Activated CD4-positive, alpha-beta T cell treated with anti-CD3 and anti-CD28 coated beads, Interleukin-2, amount 10 ng/mL, durations not matched to agents 24 days and 14 days (primary cell): ENCODE measurements at places on chromosomes 3 and 15.

DNA sequence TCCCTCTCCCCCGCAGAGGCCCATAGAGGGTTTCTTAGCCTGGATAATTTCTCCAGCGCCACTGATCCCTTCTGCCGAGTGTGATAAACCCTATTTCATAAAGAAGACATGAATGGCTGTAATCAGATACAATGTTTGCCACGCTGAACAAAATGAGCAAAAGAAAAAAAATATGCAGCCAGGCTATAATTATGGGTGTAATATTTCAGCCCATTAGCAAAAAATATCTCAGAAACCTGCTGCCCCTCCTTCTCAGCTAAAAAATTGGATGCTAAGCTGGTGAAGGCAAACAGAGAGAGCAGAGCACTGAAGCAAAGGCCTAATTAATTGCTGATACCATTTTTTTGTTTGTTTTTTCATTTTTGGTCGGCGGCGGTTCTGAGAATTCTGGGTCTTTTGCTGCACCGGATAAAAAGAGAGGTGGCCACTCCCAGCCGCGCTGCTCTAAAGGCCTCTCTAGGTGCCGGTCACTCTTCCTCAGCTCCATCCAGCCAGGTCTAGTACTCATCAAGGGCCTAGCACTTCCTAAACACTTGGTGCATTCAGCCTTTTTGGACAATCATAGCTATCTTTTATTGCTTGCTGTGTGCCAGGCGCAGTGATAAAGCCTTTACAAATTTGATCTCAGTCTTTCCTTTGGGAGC is 128.7 kb upstream of the TLE3 start:
- DNase-seq, result no peak

DNA sequence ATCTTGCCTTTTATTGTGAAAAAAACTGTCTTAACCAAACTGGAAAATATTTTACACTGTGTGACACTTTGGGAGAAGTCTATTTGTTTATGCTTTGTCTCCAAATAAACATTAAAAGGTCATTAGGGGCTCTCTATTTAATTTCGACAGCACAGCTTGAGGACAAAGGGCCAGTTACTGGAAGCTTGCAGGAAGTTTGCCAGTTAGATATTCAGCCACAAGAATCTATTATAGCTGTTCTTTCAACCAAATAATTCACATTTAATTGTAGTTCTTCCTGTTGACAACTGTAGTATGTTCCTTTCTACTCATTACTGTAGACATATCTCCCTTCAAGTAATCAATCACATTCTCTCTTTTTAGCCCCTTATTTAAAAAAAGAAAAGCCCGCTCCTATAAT is 6.1 kb downstream of the CP start:
- DNase-seq, result no peak

DNA sequence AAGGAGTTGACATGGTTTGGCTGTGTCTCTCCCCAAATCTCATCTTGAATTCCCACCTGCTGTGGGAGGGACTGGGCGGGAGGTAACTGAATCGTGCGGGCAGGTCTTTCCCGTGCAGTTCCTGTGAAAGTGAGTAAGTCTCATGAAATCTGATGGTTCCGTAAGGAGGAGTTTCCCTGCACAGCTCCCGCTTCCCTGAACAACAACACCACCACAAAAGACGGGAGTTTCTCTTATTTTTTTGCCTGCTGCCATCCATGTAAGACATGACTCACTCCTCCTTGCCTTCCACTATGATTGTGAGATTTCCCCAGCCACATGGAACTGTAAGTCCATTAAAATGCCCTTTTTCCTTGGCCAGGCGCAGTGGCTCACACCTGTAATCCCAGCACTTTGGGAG is 22.7 kb downstream of the XXYLT1 start:
- DNase-seq, result no peak

- no peak for DNase-seq
Measured at GRCh38 chr15:81031203-81031602, 30.5 kb downstream of the TLNRD1 start.

GRCh38 chr3:149571381-149571780 is 86.4 kb downstream of the WWTR1 start:
- no peak for DNase-seq

GRCh38 chr15:50523851-50524251 is 22.6 kb downstream of the USP50 start:
- DNase-seq, result no peak

DNA sequence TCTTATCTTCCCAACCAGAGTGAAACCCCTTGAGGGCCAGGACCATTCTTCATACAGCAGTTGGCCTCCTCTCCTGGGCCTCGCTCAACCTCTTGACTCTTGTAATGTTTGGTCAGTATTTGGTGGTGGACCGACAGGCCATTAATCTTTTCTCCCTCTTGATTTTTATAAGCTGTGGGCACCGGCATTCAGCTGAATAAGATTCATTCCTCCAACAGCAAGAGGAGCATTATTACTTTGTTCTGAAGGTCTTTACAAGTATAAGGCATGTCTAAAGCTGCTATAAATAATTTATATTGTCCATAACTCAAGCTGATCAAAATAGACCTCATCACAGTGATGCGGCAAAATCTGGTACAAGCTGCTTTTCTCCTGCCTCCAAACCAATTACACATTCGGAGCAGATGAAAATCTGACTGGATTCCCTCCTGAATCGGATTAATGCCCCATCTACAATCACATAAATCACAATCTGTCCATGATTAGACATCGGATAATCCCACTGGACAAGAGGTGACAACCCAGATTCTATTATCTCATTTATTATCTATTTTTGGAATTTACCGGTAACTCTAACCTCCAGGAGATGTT is 8.4 kb upstream of the ISL2 start:
- DNase-seq, result no peak

DNA sequence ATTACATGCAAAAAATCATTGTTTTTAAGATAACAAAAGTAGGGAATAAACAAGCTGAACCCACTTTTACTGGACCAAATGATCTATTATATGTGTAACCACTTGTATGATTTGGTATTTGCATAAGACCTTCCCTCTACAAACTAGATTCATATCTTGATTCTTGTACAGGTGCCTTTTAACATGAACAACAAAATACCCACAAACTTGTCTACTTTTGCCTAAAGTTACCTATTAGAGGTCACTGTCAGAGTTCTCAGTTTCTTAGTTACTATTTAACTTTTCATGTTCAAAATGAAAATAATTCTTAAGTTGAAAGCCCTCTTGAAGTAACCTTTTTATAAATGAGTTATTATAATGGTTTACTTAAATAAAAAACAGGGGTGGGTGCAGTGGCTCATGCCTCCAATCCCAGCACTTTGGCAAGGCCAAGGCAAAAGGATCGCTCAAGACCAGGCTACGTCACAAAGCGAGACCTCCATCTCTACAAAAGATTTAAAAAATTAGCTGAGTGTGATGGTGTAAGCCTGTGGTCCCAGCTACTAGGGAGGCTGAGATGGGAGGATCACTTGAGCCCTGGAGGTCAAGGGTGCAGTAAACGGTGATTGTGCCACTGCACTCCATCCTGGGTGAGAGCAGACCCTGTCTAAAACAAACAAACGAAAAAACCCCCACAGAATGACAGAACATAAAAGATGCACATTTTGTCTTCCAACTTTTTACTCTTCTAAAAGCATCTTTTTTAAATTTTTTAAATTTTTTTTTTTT is 16.0 kb downstream of the ACTR8 start:
- no peak for DNase-seq

- DNase-seq, result no peak
Measured at GRCh38 chr15:42083605-42083908, 10.8 kb downstream of the PLA2G4D start.

DNA sequence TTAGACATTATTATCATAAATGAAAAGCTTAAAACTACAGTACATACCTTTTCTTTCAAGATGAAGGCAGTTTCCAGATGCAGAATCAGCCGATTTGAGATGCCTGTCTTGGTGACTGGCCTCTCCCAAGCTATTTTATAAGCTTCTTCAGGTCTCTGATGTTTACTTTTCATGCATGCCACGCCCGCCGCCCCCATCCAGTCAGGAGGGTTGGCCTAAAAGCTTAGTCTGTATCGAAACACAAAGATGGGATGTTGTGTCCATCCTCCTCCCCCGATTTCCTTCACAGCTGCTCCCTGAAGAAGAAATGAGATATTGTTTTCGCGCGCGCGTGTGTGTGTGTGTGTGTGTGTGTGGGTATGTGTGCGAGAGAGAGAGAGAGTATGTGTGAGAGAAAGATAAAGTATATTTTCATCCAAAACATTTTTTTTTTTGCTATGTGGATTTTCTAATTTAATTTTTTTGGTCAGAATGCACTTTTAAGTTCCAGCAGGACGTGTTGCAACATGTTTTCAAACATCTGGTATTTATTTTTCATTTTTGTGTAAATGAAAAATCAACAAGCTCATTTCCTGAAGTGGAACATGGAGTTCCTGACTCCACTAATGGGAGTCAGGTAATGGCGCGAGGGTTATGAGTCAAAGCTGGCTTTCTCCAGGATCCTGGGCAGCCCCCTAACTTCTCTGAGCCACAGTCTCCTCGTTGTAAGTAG is at the start of gene APOD:
TSS of gene APOD (minus strand) at position 110 of the 712 bp plus-strand sequence. CDS start 4,479 bp downstream, outside the sequence.
- DNase-seq, result no peak

DNA sequence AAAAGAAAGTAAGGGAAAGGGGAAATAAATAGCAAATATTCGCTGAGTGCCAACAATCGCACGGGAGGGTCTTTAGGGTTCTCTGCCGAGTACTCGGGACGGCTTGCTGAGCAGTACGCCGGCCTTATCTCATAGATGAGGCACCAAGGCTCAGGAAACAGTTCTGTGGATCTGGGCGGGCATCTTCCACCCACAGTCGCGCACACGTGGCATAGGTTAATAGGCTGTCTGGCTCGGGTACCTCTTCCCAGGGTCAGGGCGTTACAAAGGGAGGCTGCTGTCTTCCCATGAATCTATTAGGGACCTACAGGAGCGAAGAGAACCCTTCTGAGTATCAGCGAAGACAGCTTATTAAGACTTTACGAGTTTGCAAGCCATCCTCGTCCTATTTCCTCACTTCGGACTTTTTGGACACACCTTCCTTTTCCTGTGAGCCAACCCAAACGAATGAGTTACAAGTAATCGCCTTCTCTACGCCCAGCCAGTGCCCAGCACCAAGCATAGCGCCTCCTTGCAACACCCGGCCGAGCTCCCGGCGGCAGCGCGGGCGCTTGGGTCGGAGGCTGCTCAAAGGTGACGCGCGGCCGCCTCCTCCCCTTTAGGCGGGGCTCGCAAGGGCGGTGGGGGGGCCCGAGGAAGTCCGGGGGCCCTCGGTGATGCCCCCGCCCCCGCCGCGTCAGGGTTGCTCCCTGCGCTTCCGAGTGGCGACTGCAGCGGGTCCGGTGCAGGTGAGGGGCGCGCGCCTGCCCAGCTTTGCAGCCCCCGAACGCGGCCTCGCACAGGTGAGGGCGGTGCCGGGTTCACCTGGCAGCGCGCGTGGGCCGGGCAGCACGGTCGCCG is at the start of gene MCTP2:
TSS of gene MCTP2 (plus strand) at position 679 of the 840 bp plus-strand sequence. CDS start 66,705 bp downstream, outside the sequence.
- DNase-seq, result peak; percentile 96

DNA sequence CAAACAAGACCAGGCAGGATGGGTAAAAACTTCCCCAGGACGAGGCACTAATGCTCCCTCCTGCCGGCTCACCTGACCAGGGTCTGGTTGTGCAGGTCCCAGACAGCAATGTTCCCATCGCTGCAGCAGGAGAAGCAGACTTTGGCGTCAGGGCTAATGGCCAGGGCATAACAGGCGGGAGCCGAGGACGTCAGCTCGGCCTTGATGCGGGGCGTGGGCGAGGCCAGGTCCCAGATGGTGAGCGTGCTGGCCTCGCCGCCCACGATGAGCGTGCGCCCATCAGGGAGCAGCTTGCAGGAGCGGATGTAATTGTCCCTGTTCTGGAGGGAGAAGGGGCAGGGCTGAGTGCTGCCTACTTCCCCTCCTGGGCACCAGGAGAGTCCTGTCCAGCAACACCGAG is 43.4 kb downstream of the TLE3 start:
- no peak for DNase-seq

GRCh38 chr3:15339786-15340215 is 7.4 kb upstream of the SH3BP5 start:
- DNase-seq, result no peak

DNA sequence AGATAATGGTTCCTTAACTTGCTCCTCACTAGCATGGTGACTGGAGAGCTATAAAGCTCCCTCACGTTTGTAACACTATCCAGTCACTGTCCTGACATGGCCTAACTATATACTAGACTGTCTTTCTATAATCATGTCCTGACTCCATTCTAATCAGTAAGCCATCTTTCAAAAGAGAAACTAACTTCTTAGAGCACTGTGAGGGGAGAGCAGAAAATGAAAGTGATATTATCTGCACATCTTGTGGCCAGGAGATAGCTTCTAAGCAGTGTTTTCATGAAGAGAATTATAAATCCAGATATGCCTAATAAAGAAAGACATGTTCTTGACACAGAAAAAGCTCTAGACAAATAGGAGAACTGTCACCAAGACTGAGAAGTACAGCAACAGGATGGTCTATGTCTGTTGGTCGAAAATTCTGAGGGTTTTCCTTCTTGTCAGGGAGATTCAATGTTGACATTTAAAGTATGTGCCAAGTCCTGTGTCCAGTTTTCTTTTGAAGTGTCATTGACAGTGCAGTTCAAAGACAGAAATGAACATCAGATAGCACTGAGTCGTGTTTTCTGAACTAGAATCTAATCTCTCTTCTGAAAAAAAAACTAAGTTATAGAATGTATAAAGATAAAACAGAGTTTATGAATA is 230.6 kb upstream of the PEX5L start:
- peak; percentile 59 for DNase-seq

DNA sequence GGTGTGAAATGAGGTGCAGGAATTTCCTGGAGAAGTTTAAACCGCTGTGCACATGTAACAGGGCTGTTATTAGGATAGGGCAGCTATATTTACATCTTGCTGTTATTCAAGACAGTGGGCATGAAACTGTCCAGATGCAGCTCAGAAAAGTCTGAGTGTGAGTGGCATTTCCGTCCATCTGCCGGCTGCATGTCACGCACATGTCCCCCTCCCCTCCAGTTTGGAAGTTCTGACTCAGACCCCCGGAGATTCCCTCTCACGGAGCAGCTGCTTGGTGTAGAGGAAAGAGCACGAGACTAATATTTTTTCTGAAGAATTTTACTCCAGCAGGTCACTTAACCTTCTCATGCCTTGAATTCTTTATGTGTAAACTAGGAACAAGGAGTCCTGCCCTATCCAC is 69.8 kb downstream of the FEM1B start:
- no peak for DNase-seq

DNA sequence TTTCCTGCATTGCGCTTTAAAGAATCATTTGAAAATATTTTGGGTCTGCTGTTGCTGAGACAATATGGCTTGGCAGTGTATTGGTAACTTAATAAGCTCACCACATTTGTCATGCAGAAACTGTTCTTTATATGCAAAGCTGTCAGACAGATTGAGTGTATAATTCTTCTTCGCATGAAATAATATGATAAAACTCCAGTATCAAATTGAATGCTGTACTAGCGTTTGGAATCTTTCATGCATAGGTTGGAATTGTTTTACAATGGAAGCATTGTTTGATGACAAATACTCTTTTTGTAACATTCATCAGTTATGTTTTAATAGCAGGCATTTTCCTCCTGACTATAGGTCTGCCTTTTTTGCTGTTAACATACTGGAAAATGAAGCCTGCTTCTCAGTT is 53.8 kb downstream of the RBMS3 start:
- no peak for DNase-seq

- peak; percentile 95 for DNase-seq
Measured at GRCh38 chr3:52144034-52144795, 10.0 kb downstream of the POC1A start.
